ENCODE measurements at places on chromosomes 7 and 10. TPM values are rescaled to one million over a fixed set of nuclear protein-coding genes. Genes with fewer than 3 reads are reported as not detected.

Gene PKD1L1
- total RNA-seq: 0.52 TPM

Gene AQP1
- 1,062 TPM for total RNA-seq

Gene NANOS1
- total RNA-seq: 1.9 TPM

Gene CTAGE6
- total RNA-seq: 0.36 TPM

Gene CYP2C18
- not detected for total RNA-seq

Gene SVIL
- 319 TPM for total RNA-seq

Gene ATOH7
- total RNA-seq: 0.23 TPM

Gene STAG3
- total RNA-seq: 1.5 TPM

Gene GJD4
- total RNA-seq: not detected

Gene MACROH2A2
- 5.3 TPM for total RNA-seq

Gene AZGP1
- 0.63 TPM for total RNA-seq

Gene GPR37
- 0.39 TPM for total RNA-seq

Gene DNAJB6
- 130 TPM for total RNA-seq

Gene ANXA8
- total RNA-seq: 0.27 TPM

Gene TMEM270
- total RNA-seq: not detected

Gene EFCAB10
- not detected for total RNA-seq
